ENCODE measurements at places on chromosomes 13 and 19.

DNA sequence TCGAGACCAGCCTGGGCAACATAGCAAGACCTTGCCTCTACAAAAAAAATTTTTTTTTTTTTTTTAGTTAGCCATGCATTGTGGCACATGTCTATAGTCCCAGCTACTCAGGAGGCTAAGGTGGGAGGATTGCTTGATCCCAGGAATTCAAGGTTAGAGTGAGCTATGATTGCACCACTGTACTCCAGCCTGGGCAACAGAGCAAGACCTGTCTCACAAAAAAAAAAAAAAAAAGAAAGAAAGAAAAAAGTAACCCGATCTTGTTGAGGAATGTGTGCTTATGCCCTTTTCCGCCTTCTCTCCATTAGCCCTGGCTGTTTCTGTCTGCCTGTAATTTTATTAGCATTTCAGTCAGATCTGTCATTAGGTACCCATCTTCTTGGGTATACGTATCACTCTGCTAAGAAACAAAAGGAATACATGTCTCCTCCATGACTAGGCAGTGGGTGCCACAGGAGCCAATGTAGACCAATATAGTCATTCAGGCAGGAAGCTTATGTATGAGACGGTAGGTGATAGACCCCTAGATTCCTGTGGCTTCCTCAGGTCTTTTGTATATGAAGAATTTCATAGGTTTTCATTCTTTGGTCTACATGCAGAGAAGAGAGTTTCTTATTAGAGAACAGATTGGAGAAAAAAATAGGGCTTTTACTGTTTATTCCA is 59.6 kb upstream of the NPAS1 start:
- DNase-seq, result no peak

GRCh38 chr19:33098055-33098534 is 17.1 kb downstream of the GPATCH1 start:
- DNase-seq, result no peak

DNA sequence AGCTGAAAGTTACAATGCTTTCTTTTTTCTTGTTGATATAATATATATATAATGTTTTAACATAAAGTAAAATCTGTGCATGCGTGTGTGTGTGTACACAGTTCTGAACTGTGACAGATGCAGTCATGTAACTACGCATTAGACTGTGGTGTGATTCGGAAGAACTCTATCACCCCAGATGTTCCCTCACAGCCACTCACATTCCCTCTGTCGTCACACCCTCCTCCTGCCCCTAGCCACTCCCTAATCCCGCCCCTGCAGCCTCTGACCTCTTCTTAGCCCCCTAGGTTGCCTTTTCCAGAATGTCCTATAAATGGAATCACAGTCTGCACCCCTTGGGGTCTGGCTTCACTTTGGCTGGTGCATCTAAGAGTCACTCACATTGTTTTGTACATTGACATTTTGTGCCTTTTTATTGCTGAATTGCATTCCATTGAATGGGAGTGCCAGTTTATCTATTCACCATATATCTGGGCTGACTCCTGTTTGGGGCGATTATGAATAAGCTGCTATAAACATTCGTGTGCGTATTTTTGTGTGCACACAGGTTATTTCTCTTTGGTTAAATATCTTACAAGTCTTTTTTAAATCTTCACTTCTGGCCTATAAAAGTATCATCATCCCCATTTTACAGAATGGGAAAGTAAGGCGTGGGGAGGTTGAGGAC is 20.4 kb downstream of the DHRS12 start:
- no peak for DNase-seq

DNA sequence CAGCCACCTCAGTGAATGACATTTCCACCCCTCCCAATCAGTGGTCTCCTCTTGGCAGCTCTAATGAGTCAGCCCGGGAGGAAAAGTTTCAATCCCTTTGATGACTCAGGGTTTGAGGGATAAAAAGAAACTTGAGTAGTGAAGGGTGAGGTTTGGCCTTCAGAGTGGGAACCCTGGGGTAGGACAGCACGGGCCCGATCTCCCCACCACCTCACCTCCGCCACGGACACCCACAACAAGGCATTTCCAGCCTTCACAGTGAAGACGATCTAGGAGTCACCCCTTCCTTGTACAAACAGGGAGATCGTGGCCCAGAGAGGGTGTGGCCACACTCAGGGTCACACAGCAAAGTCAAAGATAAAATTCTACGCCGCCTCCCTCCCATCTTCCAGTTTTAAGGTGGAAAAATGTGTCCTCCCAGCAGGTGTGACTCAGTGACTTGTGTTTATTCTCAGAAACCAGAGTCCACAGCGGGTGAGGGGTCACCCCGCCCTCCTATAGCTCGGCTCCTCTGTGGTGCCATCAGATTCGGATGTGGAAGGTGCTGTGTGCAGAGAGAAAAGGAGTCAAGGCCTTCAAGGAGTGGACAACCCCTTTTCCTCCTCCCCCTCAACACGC is 12.3 kb downstream of the CIB3 start:
- DNase-seq, result no peak

- DNase-seq, result no peak
Observed at GRCh38 chr13:69565334-69565733, 542.3 kb upstream of the ATXN8OS start.

DNA sequence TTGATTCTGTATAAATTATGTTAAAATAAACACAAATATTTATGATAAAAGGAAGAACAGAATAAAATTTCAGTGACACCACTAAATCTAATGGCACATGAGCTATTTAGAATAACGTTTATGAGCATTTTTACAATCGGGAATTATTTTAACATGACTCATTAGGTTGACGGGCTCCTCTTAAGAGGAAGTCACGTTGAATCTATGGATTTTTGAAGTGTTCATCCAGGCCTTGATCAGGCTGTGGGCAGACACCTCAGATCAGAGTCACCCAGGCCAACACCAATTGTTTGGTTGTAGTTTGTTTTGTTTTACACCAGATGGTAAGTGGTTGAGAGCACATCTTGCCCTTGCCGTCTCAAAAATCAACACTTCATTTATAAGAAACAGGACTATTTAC is 257.8 kb downstream of the FOXO1 start:
- DNase-seq, result no peak

DNA sequence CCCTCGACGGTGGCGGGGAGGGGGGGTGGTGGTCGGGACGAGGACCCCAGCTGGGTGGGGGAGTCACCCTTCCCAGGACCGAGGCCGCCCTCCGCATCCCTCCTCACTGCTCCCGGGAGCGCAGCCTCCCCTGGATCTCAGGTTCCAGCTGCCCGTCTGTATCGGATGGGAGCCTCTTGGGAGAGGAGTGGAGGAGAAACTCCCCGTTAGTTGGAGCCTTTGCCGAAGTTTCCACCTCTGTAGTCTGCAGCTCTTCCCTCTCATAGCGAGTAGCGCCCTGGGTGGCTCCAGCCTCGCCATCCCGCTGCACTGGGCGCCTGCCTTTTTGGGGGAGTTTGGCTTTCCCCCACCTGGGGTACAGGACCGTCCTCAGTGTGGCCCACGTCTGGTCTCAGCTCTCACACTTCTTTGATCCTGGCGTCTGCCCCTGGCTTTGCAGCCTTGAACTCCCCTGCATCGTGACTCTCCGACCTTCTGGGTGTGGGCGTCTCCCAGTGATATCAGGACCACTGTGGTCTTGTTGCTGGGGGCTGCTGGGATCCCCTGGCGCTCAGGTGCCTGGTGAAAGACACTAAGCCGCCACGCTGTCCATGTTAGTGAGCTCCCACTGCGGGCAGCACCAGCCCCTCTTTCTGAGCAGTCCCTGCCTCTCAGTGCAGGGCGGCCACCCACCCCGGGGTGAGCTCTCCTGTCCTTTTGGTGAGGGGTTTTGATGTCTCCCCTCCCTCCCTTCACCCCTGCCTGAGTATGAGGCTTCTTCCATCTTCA is 1.1 kb downstream of the CNOT3 start:
- no peak for DNase-seq

DNA sequence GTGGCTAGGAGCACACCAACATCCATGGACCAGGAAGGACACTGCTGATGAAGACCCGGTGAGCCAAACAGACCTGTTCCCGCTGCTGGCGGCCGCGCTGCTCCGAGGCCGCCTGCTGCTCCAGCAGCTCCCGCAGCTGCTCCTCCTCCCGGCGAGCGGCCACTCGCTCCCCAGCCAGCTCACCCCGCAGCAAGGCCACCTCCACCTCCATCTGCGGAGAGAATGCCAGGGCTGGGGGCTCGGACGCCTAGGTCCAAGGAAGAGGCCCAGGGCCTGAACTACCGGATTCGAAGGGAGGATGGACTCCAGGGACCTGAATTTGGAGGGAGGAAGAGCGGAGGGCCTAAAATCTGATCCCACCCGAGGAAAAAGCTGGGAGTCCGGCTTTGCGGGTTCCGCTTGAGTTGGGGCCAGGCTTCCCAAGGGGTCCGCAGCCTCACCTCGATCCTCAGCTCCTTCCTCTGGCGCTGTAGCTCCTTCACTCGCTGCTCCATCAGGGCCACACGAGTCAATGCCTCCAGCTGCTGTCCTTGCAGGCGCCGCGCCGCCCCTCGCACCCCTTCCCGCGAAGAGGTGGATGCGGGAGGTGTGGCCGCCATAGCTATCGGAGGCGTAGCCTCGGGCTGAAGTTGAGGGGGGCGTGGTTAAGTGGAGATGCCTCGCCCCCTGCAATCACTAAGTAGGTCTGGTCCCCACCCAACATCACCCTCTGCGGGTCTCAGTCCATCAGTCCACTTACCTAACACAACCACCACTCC is 2.7 kb downstream of the PHLDB3 start:
- no peak for DNase-seq

DNA sequence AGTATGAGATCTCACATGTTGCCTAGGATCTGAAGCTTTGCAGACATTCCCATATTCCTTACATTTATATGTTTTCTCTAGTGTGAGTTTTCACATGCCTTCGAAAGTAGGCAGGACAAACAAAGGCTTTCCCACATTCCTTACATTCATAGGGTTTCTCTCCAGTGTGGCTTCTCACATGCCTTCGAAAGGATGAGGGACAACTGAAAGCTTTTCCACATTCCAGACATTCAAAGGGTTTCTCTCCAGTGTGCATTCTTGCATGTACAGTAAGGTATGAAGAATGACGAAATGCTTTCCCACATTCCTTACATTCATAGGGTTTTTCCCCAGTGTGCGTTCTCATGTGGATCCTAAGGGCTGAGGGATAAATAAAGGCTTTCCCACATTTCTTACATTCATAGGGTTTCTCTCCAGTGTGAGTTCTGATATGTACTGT is 14.2 kb downstream of the ZNF699 start:
- DNase-seq, result no peak

DNA sequence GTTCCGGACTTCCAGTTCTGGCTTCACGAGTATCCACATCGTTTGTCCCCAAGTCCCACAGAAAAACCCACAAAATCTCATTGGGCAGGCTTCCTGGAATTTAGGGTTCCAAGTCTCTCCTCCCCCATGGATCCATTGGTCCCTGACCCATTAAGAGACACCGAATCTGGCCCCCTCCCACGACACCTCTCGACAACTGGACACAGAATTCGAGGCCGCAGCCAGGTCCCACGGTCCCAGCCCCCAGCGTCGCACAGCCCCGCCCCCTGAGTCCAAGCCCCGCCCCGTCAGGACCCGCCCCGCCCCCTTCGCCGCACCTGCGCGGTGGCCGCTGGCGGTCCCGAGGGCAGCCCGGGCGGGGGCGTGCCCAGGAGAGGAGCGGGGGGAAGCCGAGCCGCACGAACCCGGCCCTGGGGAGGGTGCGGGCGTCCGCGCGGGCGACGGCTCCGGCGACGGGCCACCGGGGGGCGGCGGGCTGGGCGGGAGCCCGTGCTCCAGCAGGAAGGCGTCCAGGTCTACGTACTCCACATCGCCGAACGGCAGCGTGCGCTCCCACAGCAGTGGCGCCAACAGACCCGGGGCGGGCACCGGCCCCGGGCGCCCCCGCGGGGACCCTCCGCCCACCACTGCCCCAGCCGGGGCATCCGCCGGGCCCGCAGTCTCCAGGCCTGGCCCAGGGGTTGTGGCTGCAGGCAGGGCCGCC is 1.8 kb downstream of the DBP start:
- DNase-seq, result no peak

GRCh38 chr13:72125561-72125960 is 258.6 kb upstream of the DACH1 start:
- no peak for DNase-seq

Measured in mesenteric fat pad (tissue), 1 donor.